Temporal lobe (tissue), 4 donors: ENCODE measurements at places on chromosomes 2 and 18. TPM values are rescaled to one million over a fixed set of nuclear protein-coding genes. Genes with fewer than 3 reads are reported as not detected.

IL1RL2 gene
- 0.74 TPM for total RNA-seq

RESP18 gene
- total RNA-seq, result 1.2 TPM

DSC2 gene
- 5.4 TPM for total RNA-seq

SPP2 gene
- total RNA-seq, result not detected
